ENCODE measurements at places on chromosomes 12 and 14. TPM values are rescaled to one million over a fixed set of nuclear protein-coding genes. Genes with fewer than 3 reads are reported as not detected.
A peak's percentile ranks its signal among the peaks of the same experiment; 100 is the strongest.

- no peaks in the 10 kb centered on the region for H3K4me1 ChIP-seq
- no peak overlapping the region for H3K4me3 ChIP-seq
- H3K27me3 ChIP-seq = peaks cover 10% of the 10 kb centered on the region
- DNase-seq = no peak
- H3K27ac ChIP-seq = no peak overlapping the region
- no peaks in the 10 kb centered on the region for H3K36me3 ChIP-seq
These were observed 5.7 kb downstream of the TMEM179 start for GRCh38 chr14:104598910-104599273.

- H3K36me3 ChIP-seq = no peaks in the 10 kb centered on the region
- H3K27me3 ChIP-seq = no peaks in the 10 kb centered on the region
- DNase-seq = no peak
- no peaks in the 10 kb centered on the region for H3K4me1 ChIP-seq
- no peak overlapping the region for H3K27ac ChIP-seq
These were observed 12.0 kb downstream of the MGP start for GRCh38 chr12:14873440-14874185.

DNA sequence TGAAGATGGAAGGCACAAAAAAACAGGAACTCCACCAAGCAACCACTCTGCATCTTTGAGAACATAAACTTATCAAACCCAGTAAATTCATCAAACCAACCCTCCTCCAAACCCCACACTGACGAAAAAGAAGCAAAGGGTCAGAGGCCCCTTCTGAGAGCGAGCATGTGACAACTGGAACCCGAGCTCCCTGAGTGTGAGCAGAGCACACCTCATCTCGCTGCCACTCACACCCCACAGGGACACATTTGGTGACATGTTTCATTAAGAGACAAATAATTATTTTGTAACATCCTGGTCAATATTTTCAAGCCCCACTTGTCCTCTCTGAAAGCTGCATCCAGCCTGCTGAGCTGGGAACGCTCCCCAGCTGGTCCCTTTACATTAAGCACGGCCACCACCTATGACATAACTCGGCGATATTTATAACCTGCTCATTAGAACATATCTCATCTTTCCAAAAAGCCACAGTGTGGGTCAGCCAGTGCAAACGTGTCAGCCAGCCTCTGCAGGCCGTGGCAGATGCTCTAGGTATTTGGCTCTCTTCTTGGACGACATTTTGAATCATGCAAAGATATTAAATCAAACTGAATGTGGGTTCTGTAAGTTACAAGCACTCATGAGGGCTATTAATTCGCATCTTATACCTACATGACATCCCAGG lies 120.1 kb downstream of the TTC7B start:
- H3K4me1 ChIP-seq = peaks cover 54% of the 10 kb centered on the region
- no peak overlapping the region for H3K4me3 ChIP-seq
- DNase-seq = no peak

The DTX1 gene
- 5.5 TPM for total RNA-seq

The ZCCHC8 gene
- 41.1 TPM for total RNA-seq

The SSPN gene
- total RNA-seq = 10.3 TPM

DNA sequence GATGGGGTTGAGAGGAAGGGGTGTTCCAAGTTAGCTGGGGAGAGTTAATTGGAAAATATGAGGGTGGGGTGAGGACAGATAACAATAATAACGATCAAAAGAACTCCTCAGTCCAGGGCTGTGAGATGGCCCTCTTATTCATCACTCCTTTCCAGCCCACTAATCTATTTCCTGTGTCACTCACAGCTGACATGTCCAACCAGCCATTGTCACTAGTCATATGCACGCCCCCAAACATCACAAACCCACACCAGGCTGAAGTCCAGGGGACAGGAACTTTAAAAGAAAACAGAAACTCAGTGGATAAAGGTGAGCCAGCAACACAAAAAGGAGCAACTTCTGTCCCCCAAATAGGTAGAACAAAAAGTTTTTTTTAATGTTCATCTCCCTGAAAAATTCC lies 911 bp downstream of the CALCOCO1 start:
- H3K27me3 ChIP-seq = no peaks in the 10 kb centered on the region
- peaks cover 5% of the 10 kb centered on the region for H3K4me1 ChIP-seq
- no peak overlapping the region for H3K27ac ChIP-seq
- no peaks in the 10 kb centered on the region for H3K36me3 ChIP-seq
- DNase-seq = no peak

GRCh38 chr14:39169541-39169900 lies 612 bp downstream of the TRAPPC6B start:
- H3K27me3 ChIP-seq = no peaks in the 10 kb centered on the region
- H3K4me1 ChIP-seq = peaks cover 18% of the 10 kb centered on the region
- H3K4me3 ChIP-seq = peak overlapping the region; percentile 81
- H3K36me3 ChIP-seq = no peaks in the 10 kb centered on the region
- H3K27ac ChIP-seq = peak overlapping the region; percentile 91

GRCh38 chr12:26871985-26872384 lies 39.0 kb upstream of the ITPR2 start:
- no peaks in the 10 kb centered on the region for H3K27me3 ChIP-seq
- DNase-seq = no peak
- no peak overlapping the region for H3K27ac ChIP-seq

DNA sequence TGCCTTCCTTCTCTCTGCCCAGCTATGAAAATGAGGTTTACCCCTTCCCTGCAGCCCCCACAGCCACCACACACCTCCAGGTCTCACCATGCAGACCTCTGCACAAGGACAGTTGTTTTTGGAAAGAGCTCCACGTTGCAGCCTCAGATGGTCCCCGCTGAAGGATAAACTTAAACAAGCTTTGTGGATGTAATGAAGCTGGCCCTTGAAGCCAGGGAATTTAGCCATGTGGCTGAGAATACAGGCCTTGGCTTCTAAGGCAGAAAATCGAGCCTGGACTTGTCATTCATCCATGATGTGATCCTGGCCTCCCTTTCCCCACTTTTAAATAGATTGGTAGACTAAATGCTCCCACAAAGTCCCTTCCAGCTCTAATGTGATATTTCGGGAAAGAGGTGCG lies 79.4 kb downstream of the TBX3 start:
- H3K4me1 ChIP-seq = no peaks in the 10 kb centered on the region
- no peak overlapping the region for H3K27ac ChIP-seq
- H3K4me3 ChIP-seq = no peak overlapping the region
- H3K36me3 ChIP-seq = no peaks in the 10 kb centered on the region
- H3K27me3 ChIP-seq = no peaks in the 10 kb centered on the region

The SERPINA10 gene
- not detected for total RNA-seq

The CLEC1B gene
- not detected for total RNA-seq

GRCh38 chr14:68177728-68178127 lies 358.1 kb downstream of the RAD51B start:
- no peak overlapping the region for H3K27ac ChIP-seq
- no peaks in the 10 kb centered on the region for H3K4me1 ChIP-seq
- H3K36me3 ChIP-seq = no peaks in the 10 kb centered on the region
- no peak for DNase-seq
- no peaks in the 10 kb centered on the region for H3K27me3 ChIP-seq
- H3K4me3 ChIP-seq = no peak overlapping the region

The TDRD9 gene
- not detected for total RNA-seq

The CD163L1 gene
- 1.5 TPM for total RNA-seq

DNA sequence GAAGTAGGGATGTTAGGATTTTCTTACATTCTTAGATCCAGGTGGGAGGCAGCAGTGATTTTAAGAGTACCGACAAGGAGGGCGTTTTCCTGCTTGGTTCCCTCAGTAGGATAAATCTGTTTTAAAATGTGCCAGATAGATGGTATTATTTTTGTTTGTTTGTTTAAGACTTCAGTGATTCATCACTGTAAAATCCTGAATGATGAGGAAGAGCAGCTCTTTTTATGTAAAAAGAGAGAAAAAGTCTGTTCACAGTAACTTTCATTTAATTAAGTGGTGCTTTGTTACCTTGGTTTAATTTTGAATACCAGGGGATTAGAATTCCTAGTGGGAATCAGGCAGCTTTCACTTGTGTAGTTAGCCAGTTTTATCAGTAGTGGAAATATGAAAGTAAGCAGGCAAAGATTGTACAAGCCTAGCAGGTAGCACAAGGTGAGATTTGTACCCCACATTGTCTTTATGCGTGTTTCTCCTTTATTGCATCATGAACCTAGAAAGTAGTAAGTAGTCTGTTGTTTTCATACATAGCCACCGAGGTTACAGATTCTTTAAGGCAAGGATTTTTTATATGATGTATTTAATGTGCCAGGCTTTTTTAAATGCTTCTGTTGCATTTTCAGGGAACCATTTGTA lies 349.6 kb downstream of the CCDC91 start:
- DNase-seq = no peak
- H3K4me3 ChIP-seq = no peak overlapping the region
- no peak overlapping the region for H3K27ac ChIP-seq
- H3K27me3 ChIP-seq = no peaks in the 10 kb centered on the region
- no peaks in the 10 kb centered on the region for H3K36me3 ChIP-seq

The TMEM132C gene
- not detected for total RNA-seq

DNA sequence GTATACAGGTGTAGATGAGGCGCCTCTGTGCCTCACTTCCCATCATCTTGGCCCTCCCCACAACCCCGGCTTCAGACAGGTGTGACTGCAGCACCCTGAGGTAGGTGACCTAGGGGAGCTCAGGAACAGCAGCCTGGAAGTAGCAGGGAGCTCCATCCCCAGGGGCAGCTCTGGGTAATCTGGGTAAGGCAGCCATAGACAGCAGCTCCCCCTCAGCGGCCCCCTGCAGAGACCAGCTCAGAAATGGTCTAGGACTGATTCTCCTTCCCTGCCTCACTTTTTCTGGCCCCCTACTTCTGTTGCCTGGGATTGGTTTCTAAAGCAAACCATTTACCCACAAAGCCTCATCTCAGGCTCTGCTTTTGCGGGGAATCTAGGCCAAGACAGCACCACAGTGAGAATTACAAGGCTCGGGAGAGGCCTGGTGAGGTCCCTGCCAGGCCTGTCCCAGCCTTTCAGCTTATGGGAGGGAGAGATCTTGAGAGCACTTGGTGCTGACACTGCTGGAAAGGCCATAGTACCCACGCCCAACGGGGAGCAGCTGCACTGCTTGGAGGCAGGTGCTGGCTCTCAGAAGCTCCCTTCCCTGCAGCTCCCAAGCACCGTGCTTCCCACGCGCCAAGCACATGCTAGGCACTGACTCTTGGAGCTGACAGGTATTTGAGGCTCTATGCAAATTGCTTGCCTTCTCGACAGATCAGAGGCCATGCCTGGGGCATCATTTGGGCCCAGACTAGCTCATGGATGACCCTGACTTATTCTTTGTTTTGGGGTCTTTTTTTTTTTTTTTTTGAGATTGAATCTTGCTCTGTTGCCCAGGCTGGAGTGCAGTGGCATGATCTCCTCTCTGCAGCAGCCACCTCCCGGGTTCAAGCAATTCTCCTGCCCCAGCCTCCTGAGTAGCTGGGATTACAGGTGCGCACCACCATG lies 45.1 kb upstream of the TRAF3 start:
- H3K4me1 ChIP-seq = no peaks in the 10 kb centered on the region
- H3K4me3 ChIP-seq = no peak overlapping the region
- peaks cover 36% of the 10 kb centered on the region for H3K36me3 ChIP-seq
- H3K27me3 ChIP-seq = no peaks in the 10 kb centered on the region
- peak overlapping the region; percentile 15 for H3K27ac ChIP-seq

- H3K4me1 ChIP-seq = peaks cover 11% of the 10 kb centered on the region
- no peak overlapping the region for H3K27ac ChIP-seq
- DNase-seq = no peak
- no peaks in the 10 kb centered on the region for H3K27me3 ChIP-seq
- H3K36me3 ChIP-seq = no peaks in the 10 kb centered on the region
- H3K4me3 ChIP-seq = no peak overlapping the region
These were observed 155.1 kb downstream of the CALM1 start for GRCh38 chr14:90551733-90552464.

The MYH6 gene
- not detected for total RNA-seq

DNA sequence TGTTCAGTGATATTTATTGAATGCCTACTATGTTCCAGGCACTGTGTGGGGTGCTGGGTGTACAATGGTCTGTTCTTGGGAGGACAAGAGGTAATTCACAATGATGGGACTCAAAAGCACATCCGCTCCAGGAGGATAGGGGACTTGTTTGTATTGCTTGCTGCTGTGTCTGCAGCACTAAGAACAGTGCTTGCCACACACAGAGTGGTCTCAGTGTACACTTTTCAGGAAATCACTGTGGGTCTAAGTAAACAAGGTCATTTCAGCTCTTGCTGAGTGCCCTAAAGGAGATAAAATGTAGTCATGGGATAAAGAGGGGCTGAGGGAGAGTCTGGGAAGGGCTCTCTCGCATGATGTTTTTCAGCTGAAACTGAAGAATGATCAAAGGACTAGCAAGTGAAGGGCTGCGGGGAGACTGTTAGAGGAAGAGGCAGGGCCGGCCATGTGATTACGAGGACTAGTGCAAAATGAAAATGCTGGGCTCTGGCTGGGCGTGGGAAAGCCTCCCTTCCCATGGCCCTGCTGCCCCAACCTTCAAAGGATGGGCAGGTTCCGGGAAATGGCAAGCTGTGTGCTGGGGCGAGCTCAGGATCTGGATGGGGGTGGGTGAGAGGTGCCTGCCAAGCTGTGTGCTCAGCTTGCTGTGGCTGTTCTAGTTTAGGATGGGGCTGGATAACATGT lies 39.1 kb downstream of the ADCK1 start:
- no peaks in the 10 kb centered on the region for H3K27me3 ChIP-seq
- DNase-seq = no peak
- peaks cover 8% of the 10 kb centered on the region for H3K4me1 ChIP-seq
- H3K4me3 ChIP-seq = no peak overlapping the region

GRCh38 chr12:76042147-76042546 lies 10.6 kb upstream of the PHLDA1 start:
- no peak for DNase-seq
- H3K36me3 ChIP-seq = peaks cover 26% of the 10 kb centered on the region
- no peak overlapping the region for H3K27ac ChIP-seq
- no peak overlapping the region for H3K4me3 ChIP-seq
- H3K4me1 ChIP-seq = peaks cover 16% of the 10 kb centered on the region

DNA sequence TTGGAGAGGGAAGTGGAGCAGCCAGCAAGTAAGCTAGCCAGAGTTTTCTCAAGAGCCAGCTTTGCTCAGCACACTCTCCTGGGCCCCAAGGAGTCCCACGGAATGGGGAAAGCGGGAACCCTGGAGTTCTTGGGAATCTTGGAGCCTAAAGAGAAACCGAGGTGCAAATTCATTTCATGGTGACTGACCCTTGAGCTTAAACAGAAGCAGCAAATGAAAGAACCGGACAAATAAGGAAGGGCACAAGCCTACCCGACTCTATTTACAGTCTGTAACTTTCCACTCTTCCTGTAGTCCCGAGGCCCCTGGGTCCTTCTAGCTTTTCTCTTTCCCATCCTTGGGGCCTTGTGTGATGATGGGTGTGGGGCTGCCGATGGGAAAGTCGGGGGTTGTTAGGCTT lies 18.1 kb upstream of the TIGAR start:
- no peaks in the 10 kb centered on the region for H3K4me1 ChIP-seq
- no peak overlapping the region for H3K27ac ChIP-seq
- no peak overlapping the region for H3K4me3 ChIP-seq
- peaks cover 55% of the 10 kb centered on the region for H3K27me3 ChIP-seq
- H3K36me3 ChIP-seq = no peaks in the 10 kb centered on the region

The RNF212B gene
- not detected for total RNA-seq
